ENCODE measurements at places on chromosomes 5 and 9.

GRCh38 chr5:6868575-6869215, 155.5 kb downstream of the TENT4A start:
- DNase-seq: no peak

DNA sequence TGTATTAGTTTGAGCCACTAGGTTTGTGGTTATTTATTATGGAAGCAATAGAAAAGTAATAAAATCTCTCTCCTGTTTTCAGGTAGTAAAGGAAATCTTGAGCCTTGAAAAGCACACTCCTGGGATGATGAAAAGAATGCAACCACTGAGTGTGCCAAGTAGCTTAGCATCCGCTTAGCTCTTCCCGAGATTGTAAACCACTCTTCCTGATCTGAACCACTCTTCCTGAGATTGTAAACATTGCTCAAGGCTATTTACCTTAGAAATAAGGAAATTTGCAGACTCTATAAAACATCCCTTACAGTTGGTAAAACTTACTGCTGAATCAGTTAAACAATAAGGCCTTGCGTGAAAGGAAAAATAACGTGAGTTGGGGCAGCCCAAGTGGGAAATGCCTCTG, 17.4 kb upstream of the IL33 start:
- DNase-seq: no peak

DNA sequence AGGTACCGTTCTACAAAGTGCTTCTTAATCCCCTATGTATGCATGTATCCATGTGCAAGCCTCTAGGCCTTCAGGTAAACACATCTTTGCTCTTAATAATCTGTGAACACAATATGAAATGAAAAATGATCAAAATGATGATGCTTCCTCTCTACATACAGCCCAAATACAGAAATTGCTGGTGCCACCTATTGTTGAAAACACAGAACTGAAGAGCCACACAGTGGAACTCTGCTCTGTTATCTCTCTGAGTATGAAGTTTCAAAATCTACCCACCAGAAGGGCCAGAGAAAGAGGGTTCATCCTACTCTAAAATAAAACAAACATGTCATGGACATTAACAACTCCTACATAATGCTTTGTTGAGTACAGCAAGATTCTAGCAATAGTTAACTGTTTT, 71.3 kb downstream of the GLIS3 start:
- DNase-seq: no peak

DNA sequence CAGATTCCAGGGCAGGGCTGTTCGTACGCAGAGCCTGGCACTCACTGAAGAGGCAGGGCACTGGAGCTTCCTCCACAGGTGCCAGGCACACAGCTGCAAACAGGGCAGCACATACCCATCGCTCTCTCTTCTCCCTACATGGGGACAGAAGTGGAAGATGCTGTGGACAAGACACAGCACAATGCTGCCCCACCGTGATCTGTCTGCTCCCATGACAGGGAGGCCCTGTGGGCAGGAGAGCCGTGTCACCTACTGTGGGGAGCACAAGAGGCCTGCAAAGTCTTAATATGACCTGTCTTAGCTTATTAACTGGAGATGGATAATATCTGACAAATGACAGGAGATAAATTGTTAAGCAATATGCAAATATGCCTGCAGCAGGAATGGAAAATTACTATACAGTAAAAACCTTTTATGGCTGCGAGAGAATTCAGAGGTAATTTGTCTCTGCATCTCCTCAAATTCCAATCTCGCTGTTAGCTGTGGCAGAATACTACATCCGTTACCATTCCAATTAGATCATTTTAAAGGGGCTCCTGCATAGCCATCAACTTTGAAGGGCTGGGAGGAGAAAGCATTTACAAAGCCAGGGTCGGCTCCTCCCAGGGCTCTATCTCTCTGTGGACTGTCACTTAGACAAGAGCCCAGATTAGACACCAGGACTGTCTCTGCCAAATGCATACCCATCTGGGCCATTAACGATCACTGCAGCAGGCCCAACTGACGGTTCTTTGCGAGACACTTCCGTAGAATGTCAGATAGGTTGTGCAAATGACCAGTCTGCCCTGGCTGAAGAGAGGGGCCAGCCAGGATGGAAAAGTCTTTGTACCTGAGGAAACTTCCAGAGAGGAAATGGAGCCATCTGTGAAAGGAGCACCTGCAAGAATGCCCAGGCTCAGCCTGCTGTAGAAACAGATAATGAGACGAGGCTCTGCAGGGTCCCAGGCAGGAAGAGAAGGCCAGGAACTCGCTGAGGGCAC, 90.7 kb upstream of the FSTL4 start:
- DNase-seq: no peak

- no peak for DNase-seq
These were observed 9.6 kb downstream of the NOL6 start for GRCh38 chr9:33464045-33464636.

DNA sequence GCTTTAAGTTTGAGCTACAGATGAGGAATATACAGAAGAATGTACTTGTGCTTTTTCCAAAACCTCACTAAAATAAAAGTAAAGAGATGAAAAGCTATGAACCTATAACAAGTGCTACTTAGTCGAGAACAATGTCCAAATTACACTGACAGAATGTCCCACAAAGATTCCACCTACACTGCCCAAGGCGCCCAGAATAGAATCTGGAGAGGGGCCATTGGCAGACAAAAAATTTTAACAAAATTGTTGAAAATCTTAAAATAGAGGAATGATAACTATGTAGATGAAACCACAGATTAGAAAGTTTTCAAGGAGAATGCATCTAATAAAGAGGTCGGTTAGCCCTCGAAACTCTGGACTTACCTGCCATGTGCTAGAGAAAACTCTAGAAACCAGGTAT, 235.3 kb downstream of the CETN3 start:
- no peak for DNase-seq

GRCh38 chr5:150788977-150789376, 10.4 kb downstream of the SMIM3 start:
- no peak for DNase-seq

DNA sequence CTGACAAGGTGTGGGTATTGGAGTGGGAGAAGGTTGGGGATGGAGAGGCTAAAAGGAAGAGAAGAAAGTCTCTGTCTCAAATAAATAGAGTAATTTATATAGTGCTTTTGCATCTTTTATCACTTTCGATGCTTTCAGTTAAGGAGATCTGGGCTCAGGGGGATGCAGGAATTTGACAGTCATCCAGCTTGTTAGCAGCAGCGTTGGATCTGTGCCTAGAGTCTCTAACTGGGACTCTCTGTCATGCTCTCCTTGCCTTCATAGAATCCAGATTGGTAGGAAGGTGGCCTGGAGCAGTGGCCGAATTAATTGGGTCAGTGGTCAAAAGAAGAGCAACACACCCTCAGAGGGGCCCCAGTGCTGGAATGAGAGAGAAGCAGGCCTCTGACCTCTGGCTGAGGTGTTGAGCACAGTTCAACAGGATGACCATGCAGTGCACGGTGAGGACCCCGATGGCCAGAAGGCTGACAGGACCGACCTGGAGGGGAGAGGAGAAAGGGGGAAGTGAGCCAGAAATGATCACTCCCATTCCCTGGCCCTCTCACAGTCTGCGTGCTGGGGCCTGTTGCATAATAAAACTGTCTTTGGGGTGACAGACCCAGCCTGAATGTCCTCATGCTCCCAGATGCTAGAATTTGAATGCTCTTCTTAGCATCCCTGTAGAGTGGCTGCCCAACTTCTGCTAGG, 7.6 kb downstream of the SLC36A3 start:
- DNase-seq: no peak

- no peak for DNase-seq
These were observed 8.0 kb downstream of the GPRIN1 start for GRCh38 chr5:176601901-176602482.

- DNase-seq: no peak
These were observed 556.7 kb upstream of the TLE4 start for GRCh38 chr9:79014929-79015699.

DNA sequence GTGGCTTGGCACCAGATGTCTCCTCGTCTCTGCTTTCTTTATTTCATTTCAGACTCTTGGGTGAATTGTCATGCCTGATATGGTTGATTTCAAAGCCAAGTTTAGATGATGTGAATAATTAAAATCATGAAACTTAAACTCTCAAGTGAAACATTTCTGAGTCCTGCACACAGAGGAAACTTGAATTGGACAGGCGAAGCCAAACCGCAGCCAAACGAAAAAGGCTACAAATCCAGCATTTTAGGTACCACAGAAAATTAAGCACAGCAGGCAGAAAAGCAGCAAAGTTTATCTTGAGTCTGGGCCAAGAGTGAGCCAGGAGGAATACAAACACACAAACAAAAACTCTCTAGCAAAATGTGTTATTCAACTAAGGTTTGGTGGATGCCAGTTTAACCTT, 659.8 kb upstream of the KLF4 start:
- no peak for DNase-seq

- no peak for DNase-seq
These were observed 14.1 kb downstream of the ADRB2 start for GRCh38 chr5:148840531-148840930.

DNA sequence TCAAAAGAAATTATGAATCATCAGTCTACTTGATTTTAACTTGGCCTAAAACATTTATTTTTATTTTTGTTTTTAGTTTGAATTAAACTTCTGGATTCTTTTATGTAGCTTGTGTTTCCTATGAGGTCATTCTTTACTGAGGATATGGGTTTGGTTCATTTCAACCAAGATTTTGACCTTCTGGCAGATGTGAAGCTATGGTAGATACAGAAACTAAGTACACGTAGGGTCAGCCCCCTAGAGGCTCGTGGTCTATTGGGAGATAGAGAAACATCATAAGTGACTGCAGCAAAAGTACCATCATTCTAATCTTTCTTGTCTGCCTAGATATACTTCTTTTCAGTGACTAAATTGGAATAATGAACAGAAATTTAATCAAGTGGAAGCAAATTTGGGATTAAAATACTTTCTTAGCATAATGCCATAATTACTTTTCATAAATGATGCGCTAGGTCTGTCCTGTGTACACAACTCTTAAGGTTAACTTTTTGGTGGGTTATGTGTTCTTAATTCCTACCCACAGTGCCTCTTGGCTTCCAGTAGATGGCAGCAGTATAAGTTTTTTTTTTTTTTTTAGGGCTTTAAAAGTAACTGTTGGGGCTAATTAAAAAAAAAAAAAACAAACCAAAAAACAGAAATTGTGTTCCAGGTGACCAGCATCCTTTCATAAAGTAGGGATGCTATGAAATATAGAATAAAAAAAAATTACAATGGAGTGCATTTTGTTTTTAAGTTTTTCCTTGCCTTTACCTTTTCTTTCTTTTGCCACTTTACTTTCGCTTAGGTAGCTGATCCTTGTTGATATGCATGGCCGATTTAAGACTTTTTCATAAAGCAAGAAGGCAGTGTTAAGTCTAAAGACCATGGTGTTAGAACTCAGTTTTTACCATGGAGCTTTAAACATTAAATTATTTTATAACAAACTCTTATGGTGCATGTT, 49.9 kb downstream of the LRRTM2 start:
- no peak for DNase-seq

- no peak for DNase-seq
These were observed 31.8 kb upstream of the IL17B start for GRCh38 chr5:149410721-149411432.

DNA sequence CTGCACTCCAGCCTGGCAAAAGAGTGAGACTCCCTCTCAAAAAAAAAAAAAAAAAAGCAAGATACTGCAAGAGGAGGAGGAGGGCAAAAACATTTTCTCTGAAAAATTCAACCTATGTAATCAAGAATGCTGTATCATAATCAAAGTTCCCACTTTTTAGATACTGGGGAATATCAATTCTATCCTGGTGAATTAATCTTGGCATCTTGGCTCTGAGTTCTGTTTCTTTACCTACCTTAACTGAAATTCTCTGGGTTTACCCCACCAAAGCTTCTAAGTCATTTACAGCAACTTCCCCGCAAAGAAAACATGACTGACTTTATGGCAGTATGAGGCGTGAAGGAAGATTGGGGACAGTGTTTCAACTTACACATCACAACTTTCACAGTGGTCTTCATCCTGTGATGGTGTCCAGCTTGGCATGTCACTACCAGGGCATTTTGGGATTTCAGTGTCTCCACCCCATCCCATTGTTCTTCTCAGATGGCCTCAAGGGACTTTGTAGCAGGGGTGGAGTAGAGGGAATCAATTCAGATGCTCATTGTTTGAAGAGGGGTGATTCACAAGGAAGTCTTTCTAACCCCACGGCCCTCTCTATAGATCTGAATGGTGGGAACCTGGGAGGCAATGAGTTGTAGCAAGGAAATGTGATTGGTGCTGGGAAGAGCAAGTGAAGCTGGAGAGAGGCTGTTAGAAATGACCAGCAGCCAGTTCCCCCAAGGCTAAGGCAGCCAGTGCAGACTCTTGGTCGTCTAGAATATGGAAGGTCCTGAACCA, 130.5 kb downstream of the SCAMP1 start:
- DNase-seq: no peak

- DNase-seq: no peak
These were observed 2.6 kb downstream of the PDZD2 start for GRCh38 chr5:31641575-31641974.

DNA sequence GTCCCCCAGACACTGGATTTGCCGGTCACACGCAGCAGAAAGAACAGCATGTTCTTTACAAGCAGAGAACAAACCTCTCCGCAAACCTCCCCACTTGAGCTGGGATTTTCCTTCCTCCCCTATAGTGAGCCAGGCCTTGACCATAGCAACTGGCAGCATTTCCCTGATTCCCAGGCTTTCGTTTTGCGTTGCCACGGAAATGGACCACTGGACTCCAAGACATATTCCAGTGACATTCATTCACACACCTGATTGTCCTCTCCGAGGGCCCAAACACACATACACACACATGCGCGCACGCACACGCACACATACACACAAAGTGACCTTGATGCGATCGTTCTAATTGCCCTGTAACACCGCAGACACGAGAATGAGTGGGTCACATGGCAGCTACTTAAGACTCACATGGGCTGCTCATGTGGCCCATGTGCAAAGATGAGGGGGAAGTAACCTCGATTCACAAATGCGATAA, 80.9 kb upstream of the CPEB4 start:
- no peak for DNase-seq

- no peak for DNase-seq
These were observed 68.1 kb upstream of the SPOCK1 start for GRCh38 chr5:137567226-137567625.

- peak; percentile 24 for DNase-seq
These were observed 180.9 kb downstream of the ZNF462 start for GRCh38 chr9:107043886-107044285.

DNA sequence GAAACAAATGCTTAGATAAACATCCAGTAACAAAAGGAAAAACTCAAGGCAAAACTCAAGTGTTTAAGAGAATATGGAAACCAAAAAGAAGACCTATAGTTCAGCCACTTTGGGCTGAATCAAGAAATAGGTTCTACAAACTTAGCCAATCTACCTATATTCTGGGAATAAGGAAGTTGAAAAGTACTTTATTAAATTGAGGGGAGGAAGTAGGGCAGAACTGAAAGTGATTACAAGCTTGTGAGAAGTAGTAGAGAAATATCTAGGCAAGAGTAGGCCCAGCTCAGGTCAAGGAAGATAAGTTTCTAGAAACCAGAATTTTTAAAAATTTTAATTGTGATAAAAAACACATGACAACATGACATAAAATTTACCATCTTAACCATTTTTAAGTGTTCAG, 384.8 kb upstream of the PCSK5 start:
- DNase-seq: no peak

- peak; percentile 36 for DNase-seq
These were observed 188.2 kb downstream of the CRB2 start for GRCh38 chr9:123544007-123544827.

GRCh38 chr5:96597438-96598020, 64.6 kb upstream of the CAST start:
- DNase-seq: no peak
